ENCODE measurements at places on chromosomes 7 and 10.

- no peak for DNase-seq
Observed at GRCh38 chr7:50213622-50214017, 90.9 kb upstream of the IKZF1 start.

DNA sequence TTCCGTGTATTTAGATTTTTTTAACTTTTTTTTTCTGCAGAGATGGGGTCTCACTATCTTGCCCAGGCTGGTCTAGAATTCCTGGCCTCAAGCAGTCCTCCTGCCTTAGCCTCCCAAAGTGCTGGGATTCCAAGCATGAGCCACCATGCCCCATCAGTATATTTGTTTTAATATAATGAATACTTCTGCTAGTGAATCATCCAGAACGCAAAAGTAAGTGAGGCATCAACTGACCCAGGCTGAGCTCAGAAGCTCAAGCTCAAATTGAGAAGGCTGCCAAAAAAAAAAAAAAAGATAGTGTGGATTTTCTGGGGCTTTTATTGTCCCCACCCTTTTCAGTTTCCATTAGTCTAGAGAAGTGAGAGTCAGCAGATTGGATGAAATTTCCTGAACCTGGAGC is 39.0 kb upstream of the TECTB start:
- DNase-seq, result no peak

DNA sequence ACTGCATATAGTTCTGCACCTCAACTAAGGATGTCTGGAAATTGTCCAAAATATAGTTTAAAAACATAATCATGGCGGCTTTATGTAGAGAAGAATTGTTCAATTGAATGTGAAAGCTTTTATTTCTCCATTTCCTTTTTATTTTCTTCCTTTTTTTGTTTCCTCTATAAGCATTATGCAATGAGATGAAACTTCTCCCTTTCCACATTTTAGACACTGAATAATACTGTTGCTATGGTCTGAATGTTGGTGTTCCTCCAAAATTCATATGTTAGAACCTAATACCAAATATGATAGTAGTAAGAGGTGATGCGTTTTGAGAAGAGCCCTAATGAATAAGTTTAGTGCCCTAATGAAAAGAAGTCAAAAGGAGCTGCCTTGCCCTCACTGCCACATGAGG is 175.0 kb downstream of the RNLS start:
- DNase-seq, result no peak

DNA sequence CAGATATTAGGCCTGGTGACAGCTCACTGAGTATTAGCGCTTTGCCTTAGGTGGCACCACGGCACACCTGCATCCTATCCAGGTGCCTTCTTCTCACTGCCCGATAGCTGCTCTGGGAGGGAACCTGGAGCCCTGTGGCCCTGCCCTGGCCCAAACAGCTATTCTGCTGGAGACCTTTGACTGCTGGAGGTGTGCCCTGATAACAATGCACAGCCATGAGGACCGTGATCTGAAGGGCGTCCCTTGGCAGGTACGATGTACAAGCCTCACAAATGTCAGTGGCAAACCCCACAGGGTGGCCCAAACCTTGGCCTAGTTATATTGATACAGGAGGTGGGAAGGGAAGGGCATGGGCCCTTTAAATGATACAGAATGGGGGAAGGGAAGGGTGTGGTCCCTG is 259.5 kb downstream of the GRID1 start:
- DNase-seq, result no peak

DNA sequence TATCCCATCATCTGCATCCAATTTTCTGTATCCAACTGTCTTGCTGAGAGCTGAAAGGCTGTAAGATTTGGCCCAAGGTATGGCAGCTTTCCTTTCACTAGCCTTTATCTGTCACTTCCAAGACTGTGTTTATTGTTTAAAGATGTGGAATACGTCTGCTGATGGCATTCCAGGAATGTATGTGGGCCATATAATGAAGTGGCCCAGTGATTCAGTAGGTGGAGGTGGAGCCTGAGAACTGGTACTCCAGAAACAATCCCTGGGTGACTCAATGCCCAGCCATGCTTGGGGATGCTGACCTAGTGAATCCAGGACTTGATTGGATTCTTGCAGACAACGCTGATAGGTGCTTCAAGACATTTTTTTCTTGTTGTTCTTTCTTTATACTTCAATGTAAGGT is 13.5 kb downstream of the NEUROD6 start:
- no peak for DNase-seq

Measured in T-helper 1 cell (primary cell).